ENCODE measurements at places on chromosomes 16 and 17.
A peak's percentile ranks its signal among the peaks of the same experiment; 100 is the strongest.

DNA sequence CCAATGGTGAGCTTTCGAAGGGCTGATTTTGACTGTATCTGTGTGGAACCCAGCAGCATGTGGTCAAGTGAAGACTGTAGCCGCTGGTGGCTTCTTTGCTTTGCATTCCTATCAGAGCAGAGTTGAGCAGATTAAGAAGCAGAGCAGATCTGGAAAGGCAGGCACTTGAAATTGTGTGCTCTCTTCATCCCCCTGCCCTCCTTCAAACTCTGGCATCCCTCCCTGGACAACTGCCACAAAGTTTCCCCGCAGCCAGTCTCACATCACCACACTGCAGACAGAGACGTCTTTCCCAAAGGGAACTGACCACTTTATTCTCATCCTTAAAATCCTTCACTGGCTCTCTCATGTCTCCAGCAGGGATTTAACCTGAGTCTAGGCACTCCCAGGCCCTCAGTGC lies 237.1 kb upstream of the DYNLRB2 start:
- no peak for DNase-seq

GRCh38 chr16:720990-721764 lies at the start of gene ANTKMT:
ANTKMT (plus strand) TSS chr16:721146; CDS start chr16:721275, 129 bp downstream.
- peak; percentile 42 for DNase-seq

GRCh38 chr16:28213396-28213795 lies 1.6 kb upstream of the XPO6 start:
- no peak for DNase-seq

- DNase-seq = no peak
Measured at GRCh38 chr17:80455336-80455710, 21.1 kb downstream of the NPTX1 start.

- no peak for DNase-seq
Measured at GRCh38 chr16:58855291-58855863, 121.3 kb upstream of the GOT2 start.

- DNase-seq = no peak
Measured at GRCh38 chr17:80036715-80037477, 454 bp downstream of the CCDC40 start.

- DNase-seq = no peak
Measured at GRCh38 chr16:13953501-13953900, 33.5 kb downstream of the ERCC4 start.

GRCh38 chr17:1711804-1712203 lies 1.6 kb upstream of the TLCD2 start:
- DNase-seq = no peak

DNA sequence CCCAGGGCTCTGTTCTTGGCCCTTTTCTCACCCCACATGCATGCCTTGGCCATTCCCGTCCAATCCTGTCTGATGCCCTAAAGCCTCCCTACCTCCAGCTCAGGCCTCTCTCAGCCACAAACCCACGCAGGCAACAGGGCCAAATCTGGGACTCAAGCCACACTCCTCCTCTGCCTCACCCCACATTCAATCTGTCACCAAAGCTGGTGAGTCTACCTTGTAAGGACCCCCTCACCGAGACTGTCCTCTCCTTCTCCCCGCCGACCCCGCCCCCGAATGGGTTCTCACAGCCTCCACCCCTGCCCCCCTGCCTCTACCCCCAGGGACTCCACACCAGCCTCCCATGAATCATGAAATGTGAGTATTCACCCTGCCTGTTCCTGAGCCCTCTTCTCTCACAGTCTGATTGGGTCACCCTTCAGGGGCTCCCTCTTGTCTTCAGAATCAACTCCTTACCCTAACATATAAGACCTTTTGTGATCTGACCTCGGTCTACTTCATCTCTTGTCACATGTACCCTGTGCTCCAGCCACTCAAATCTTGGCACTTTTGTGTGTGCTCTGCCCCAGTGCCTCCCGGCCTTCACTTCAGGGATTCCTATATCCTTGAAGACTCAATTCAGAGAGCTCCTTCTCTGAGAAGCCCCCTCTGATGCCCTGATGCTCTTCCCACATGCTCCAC lies 10.7 kb downstream of the EPOP start:
- DNase-seq = no peak

DNA sequence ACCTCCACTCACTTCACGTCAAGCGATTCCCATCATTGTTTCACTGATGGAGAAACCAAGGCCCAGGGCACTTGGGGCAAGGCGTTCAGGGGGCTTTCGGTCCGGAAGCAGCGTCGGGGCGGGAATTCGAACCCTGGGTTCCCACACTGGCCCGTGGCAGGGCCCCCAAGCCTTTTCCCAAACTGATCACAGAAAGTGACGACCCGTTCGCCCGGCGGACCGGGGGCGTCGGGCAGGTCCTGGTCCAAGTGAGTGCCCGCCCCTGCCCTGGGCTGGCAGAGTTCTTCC lies 856 bp upstream of the MON1B start:
- DNase-seq = no peak

GRCh38 chr17:49764559-49765180 lies 739 bp upstream of the FAM117A start:
- DNase-seq = no peak

GRCh38 chr17:41329279-41329948 lies 13.9 kb upstream of the KRTAP17-1 start:
- no peak for DNase-seq

GRCh38 chr16:17836868-17837602 lies 366.3 kb upstream of the XYLT1 start:
- DNase-seq = no peak

GRCh38 chr16:275041-275641 lies 603 bp downstream of the RGS11 start:
- DNase-seq = no peak

GRCh38 chr17:44223541-44224071 lies 4.1 kb upstream of the UBTF start:
- DNase-seq = no peak

- no peak for DNase-seq
Measured at GRCh38 chr17:1484676-1485422, 7.6 kb downstream of the MYO1C start.

DNA sequence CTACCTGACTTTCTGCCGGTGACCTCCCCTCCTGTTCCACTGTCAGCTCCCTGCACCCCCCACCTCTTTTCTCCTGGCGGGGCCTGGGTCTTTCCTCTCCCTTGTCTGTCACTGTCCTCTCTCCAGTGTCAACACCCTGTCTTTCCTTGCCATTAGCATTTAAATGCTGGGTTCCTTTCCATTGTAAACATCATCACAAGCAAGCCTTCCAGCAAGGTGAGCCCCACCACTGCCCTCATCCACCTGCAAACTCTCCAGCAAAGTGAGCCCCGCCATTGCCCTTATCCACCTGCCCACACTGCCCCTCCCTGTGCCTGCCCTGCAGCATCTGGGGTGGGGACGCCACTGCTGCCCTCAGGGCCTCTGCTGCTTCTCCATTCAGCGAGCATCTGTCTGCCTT lies 195.0 kb downstream of the ENGASE start:
- DNase-seq = no peak

DNA sequence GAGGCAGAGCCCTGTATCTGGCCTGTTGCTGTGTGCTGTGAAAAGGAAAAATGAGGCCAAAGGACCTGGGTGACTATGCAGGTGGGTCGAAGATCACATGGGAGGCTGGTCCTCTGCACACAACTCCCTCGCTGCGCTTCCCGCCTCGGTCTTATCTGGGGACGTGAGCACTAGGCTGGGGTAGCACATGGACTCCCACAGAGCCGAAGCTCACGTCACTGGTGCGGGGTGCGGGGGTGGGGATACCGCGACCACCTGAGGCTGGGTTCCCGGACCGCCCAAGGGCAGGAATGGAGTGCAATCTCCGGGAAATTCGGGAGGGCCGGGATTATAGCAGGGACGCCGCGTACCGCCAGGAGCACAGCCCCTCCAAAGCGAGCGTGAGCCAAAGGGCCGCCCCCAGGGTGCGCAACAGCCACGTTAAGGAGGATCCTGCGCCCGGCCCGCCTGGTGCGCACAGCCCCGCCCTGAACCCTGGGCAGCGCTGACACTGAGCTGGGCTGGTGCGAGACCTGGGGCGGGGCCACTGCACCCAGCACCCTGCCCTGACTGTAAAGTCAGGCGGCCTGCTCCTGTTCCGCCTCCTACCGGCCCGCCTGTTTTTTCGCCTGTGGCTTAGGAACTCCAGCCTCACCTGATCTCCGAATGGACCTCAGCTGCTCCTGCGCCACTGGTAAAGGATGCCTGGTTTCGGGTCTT lies 4.8 kb downstream of the MT1A start:
- peak; percentile 42 for DNase-seq

DNA sequence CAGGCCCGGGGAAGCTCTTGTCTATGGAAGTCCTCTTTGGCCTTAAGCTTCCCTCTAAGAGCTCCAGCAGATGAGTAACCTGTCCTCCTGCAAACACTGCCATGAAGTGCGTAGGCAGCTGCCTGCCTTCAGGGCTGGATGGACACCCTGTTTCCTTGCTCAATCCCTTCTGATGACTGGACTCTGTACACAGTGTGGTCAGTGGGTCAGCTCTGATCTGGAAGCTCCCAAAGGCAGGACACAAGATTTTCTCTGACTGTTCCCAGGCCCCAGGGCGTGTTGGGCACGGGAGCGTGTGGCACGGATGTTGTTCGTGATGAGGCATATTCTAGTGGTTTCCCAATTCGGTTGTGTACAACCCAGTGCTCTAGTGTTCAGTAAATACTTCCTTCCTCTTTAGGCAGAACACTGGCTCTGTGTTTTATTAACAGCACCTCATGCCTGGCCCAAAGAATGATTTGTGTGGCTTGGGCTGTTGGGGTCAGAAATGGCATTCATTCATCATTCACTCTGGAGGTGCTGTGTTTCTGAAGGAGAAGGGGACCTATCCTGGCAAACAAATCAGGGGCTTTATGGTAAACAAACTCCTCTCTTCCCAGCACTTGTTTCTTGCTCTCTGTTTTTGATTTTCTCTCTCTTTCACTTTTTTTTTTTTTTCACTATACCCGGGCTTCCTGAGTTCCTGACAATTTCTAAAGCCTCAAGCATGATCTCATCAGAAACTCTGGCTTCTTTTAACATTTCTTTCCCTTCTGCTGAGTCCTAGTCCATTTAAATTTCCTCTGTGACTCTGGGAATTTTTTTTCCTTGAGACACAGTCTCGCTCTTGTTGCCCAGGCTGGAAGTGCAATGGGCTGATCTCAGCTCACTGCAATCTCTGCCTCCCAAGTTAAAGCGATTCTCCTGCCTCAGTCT lies 12.0 kb upstream of the RNF157 start:
- no peak for DNase-seq

DNA sequence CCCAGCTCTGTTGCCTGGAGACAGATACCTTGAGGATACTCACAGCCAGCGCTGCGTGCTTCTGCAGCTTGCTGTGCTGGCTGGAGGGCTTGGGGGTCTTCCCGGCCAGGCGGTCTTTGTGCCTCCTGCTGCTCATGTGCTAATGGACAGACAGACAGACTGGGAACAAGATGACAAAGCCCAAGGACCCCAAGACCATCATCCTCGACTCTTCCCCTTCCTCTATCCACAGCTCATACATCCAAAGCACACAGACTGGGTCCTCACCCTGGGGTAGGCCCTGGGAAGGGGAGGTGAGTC lies 7.7 kb downstream of the NKIRAS2 start:
- DNase-seq = no peak

- no peak for DNase-seq
Measured at GRCh38 chr17:8951206-8951605, 14.3 kb downstream of the PIK3R5 start.

GRCh38 chr16:52634104-52634503 lies 87.2 kb upstream of the TOX3 start:
- no peak for DNase-seq

GRCh38 chr16:81748476-81749198 lies 30.5 kb upstream of the PLCG2 start:
- no peak for DNase-seq

- DNase-seq = no peak
Measured at GRCh38 chr16:87464691-87465300, 28.0 kb downstream of the ZCCHC14 start.

DNA sequence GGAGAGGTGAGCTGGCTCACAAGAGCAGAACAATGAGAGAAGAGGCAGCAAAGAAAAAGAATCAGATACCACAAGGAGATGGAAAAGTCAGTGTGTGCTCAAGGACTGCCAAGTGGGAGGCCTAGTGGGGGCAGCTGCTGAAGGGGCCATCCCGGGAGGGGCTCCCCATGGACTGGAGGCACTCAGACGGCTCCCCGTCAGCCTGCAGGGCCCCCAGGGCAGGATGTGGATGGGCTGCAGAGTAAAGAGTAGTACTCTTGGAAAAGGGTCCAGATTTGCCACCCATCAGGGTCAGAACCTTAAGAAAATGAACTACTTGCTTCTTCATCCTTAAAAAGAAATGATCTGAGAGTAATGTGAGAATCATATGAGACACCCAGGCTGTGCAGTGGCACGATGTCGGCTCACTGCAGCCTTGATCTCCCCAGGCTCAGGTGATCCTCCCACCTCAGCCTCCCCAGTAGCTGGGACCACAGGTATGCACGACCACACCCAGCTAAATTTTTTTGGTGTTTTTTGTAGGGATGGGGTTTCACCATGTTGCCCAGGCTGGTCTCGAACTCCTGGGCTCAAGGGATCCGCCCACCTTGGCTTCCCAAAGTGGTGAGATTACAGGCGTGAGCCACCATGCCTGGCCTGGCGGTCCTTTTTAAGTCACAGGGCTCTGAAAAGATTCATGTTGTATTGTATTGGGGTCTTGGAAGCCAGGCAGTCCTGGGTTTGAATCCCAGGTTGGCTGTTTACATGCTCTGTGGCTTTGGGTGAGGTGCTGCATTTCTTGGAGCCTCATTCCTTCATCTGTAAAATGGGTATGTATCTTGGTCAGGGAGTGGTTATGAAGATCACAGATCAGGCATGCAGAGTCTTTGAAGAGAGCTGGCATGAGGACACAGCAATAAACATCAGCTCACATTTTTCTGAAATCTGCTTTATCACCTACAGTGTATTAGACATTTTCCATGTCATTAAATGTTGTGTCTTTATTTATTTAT lies 15.1 kb downstream of the ACSF2 start:
- DNase-seq = no peak

DNA sequence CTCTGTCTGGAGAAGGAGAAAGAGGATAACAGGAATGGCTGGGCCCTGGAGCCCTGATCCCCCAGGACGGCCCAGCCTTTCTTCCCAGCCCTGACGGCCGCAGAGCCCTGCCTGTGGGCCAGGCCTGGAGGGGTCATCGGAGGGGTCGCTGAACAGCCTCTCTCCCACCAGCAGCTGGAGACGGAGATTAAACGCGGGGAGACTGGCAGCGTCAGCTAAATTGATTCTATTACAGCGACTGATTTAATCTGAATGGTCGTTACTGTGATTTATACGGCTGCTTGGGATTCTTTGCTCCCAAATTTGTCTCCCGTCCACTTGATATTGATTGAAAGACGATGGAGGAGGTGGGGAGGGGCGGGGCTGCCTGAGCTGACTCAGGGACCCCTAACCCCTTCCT lies 7.1 kb upstream of the CDH15 start:
- no peak for DNase-seq

- no peak for DNase-seq
Measured at GRCh38 chr17:73317513-73318426, 6.0 kb upstream of the CDC42EP4 start.

GRCh38 chr17:50934672-50935220 lies 68.6 kb upstream of the TOB1 start:
- no peak for DNase-seq

GRCh38 chr16:84740596-84741116 lies 40.9 kb downstream of the USP10 start:
- DNase-seq = no peak

GRCh38 chr17:40791787-40792436 lies 7.8 kb downstream of the KRT28 start:
- no peak for DNase-seq

Data from stimulated activated CD8-positive, alpha-beta memory T cell treated with anti-CD3 and anti-CD28 coated beads, Interleukin-4, amount 100 ng/mL, for 1 hour (primary cell).